T-helper 2 cell treated with Interferon-gamma antibody and Interleukin-4, amounts not matched to agents 100 ng/mL and 5 ng/mL, for 36 hours (primary cell): ENCODE measurements at places on chromosomes 3 and 15. TPM values are rescaled to one million over a fixed set of nuclear protein-coding genes. Genes with fewer than 3 reads are reported as not detected.

Gene SEMA6D
- total RNA-seq, result not detected in 2 replicates

Gene CATSPER2
- 6.9 and 7.6 TPM in 2 replicates for total RNA-seq

Gene IMPG2
- total RNA-seq, result 0.20 TPM in 2 replicates

Gene SMAD6
- total RNA-seq, result 0.43 and 0.59 TPM in 2 replicates
